T-helper 17 cell (primary cell): ENCODE measurements at places on chromosomes 5 and 9.

- no peak for DNase-seq
Observed at GRCh38 chr5:39584927-39585326, 160.1 kb upstream of the DAB2 start.

DNA sequence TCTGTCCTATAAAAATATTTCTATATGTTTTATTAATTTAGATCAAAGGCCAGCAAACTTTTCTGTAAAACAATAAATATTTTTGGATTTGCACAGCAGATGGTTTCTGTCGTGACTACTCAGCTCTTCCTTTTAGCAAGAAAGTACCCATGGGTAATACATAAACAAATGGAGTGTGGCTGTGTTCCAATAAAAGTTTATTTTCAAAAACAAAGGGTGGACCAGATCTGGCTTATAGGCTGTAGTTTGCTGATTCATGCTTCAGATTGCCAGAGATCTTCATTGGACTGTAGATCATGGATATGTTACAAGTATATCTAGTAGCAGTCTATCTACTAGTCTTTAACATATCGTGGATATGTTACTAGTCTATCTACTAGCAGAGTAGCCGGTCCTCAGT lies 590.5 kb downstream of the CSNK1G3 start:
- no peak for DNase-seq

DNA sequence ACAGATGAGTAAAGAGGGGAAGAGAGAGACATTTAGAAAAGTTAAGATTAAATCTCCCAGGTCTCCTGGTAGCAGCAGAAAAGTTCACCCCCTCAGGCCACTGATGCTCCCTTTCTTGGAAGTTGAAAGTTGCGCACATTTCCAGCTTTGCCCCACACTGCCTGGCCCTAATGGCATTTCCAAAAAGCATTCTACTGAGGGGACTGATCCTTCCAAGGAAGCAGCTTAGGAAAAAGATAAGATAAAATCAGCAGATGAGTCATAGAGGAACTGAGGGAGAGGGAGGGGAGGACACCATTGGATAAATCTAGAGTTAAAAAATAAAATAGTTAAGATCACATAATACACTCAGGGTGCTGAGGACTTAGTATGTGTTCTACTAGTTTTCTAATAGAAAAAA lies 67.6 kb upstream of the SLC12A2 start:
- DNase-seq: no peak

- DNase-seq: no peak
Observed at GRCh38 chr9:113220467-113221002, 542 bp downstream of the FKBP15 start.

DNA sequence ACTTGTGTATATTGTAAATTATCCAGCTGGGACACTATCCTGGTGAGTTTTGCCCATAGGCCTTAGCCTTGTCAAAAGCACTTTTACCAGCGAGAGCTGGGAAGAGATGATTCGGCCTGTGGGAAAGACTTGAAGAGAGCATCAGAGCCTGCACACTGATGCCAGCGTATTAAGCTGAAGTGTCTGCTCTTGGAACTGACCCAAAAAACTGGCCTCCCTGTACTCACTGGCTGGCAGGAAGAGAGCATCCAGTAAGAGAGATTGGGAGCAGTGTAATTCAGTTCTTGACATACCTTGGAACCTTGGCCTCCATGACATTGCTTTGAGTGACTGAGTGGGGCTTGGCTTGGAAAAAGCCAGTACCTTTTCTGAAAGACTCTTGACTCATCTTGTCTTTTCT lies 73.7 kb downstream of the ZNF462 start:
- no peak for DNase-seq

DNA sequence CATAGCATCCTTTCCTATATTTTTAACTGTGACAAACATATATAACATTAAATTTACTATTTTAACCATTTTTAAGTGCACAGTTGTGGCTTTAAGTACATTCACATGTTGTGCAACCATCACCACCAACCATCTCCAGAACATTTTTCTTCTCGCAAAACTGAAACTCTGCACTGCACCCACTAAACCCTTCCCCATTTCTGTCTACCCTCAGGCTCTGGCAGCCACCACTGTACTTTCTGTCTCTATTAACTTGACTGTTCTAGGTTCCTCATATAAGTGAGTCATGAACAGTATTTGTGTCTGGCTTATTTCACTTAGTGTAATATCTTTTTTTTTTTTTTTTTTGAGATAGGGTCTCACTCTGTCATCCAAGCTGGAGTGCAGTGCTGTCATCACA lies 25.5 kb downstream of the KCNMB1 start:
- no peak for DNase-seq

DNA sequence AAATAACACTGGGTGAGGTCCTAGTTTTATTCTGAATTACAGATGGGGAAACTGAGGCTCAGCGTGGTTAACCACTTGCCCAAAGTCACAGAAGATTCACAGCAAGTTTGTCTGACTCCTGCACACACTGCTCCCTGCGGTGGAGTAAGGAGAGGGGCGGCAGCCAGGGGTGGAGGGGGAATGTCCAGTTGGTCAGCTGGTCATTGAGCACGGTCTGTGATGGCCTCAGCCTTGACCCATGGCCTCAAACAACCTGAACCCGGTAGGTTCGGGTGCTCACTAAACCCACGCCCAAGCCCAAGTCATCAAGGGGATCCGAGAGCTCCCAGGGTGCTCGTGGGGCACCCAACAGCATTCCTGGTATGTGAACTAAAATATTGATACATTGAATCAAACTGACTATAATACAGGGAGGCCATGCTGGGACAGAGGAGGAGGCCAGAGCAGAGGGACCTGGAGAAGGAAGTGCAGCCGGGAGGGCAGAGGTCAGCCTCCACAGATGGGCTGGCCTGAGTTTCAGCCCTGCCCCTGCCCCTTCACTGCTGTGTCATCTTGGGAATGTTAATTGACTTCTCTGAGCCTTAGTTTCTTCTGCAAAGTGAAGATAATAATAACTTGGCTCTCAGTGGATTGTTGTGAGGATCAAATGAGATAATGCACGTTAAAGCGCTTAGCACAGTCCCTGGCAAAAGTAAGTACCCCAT lies 3.6 kb upstream of the IL17B start:
- no peak for DNase-seq

GRCh38 chr5:116650544-116650943 lies 75.9 kb upstream of the SEMA6A start:
- DNase-seq: no peak

DNA sequence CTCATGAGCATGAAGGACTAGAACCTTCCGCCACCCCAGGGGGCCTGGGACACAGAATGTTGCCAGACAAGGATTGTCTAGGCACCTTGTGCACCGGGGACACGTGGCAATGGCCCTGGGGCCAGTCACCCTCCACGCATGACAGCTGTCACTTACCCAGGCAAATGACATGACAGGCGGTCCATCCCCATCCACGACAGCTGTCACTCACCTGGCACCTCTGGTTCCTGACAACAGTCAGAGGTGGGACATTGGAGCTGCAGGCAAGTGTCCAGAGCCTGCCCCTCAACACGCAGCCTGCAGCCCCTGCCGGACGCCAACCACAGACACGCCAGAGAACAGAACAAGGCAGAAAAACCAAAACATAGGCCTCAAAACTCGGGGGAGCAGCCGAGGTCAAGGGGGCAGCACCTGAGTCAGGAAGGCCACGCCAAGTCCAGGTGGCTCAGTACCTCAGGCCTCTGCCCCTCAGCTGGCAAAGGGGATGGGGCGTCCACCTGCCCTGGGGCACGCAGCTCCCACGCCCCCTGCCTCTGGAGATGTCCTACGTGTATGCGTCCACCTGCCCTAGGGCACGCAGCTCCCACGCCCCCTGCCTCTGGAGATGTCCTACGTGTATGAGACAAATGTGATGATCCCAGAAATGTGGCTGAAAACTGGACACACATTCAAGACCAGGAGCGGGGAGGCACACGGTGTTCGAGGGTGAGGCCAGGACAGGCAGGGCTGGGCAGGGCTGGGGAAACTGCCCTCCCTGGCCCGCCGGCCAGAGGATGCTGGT lies 14.5 kb downstream of the VAV2 start:
- DNase-seq: no peak

DNA sequence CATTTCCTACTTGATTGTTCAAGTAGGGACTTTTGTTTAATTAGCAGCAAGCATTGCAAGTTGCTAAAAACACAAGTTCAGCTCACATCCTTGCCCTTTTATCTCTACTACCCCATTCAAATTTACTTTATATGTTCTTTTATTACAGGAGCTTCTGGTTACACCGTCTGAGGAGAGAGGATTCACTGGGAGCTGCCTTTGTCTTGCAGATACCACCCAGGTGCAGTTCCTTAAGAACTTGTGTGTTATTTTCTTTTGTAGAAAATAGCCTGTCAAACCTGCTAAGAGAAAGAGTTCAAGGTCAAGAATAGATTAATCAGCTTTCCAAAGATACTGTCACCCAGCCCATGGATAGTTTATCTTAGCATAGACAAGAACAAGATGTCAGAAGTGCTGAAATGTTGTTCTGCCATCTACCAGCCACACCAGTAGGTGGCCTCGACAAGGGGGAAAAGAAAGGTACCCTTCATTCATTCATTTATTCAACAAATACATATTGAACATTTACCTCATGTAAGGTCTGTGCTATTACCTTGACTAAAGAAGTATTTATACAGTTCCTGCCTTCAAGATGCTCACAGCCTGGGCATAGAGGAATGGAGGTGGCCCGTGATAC lies 750.3 kb downstream of the MAT2B start:
- DNase-seq: no peak
